ENCODE measurements at places on chromosomes 13 and 19.

GRCh38 chr13:113732176-113732960 lies 26.7 kb upstream of the TMEM255B start:
- DNase-seq, result no peak

GRCh38 chr19:38120471-38121025 lies 103.5 kb downstream of the DPF1 start:
- DNase-seq, result no peak

DNA sequence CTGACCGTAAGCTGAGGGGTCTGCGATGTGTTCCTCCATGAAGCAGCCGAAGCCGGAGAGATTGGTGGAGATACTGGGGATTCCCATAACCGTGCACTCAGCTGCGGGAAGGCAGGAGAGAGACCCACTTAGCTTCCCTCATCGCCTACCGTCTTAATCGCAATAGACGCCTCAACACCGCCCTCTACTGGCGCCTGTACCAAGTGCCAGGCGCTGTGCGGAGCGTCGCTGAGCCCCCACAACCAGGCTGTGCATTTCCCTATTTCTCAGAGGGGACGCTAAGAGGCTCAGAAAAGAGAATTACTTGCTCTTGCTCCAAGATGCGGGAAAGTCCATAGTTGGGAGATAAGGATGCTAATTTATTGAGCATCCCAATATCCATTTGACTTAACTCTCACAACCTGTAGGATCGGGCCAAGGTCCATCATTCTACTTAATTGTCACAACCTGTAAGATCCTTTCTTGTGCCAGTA lies 5.8 kb downstream of the FTL start:
- DNase-seq, result no peak

DNA sequence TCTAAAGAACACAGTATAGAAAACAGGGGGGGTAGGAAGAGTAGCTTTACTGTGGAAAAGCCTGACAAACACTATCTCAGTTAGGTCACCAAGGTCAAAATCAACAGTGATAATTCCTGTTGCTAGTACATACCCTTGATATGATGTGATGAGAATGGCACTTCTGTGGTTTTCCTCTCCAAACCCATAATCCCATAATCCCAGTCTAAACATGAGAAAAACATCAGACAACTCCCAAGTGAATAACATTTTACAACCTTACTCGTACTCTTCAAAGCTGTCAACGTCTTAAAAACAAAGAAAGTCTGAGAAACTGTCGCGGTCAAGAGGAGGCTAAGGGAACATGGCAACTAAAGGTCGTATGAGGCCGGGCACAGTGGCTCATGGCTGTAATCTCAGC lies 137.6 kb downstream of the FOXO1 start:
- no peak for DNase-seq

- DNase-seq, result no peak
These were observed 27.8 kb upstream of the F2RL3 start for GRCh38 chr19:16861011-16861410.

All from kidney epithelial cell (primary cell).